GM12878 (cell line): ENCODE measurements at places on chromosomes 5 and 9. TPM values are rescaled to one million over a fixed set of nuclear protein-coding genes. Genes with fewer than 3 reads are reported as not detected.

Gene FOXD4L5
- total RNA-seq: 0.21 and 0.29 TPM in 2 replicates

Gene ANKRD18A
- not detected in 2 replicates for total RNA-seq

Gene SLCO4C1
- 0.72 and 0.87 TPM in 2 replicates for total RNA-seq

Gene C5orf58
- not detected in 2 replicates for total RNA-seq

Gene ANKRD33B
- total RNA-seq: 58.4 and 61.6 TPM in 2 replicates

Gene SLC36A2
- total RNA-seq: not detected in 2 replicates

Gene PAEP
- total RNA-seq: not detected in 2 replicates

Gene PCSK5
- 0.11 and 0.13 TPM in 2 replicates for total RNA-seq

- H3K27me3 ChIP-seq: no peaks in the 10 kb centered on the region
- H3K36me3 ChIP-seq: no peaks in the 10 kb centered on the region
- DNase-seq: no peak
- H3K4me3 ChIP-seq: no peak overlapping the region
Observed at GRCh38 chr5:90294604-90295003, 115.0 kb downstream of the CETN3 start.

DNA sequence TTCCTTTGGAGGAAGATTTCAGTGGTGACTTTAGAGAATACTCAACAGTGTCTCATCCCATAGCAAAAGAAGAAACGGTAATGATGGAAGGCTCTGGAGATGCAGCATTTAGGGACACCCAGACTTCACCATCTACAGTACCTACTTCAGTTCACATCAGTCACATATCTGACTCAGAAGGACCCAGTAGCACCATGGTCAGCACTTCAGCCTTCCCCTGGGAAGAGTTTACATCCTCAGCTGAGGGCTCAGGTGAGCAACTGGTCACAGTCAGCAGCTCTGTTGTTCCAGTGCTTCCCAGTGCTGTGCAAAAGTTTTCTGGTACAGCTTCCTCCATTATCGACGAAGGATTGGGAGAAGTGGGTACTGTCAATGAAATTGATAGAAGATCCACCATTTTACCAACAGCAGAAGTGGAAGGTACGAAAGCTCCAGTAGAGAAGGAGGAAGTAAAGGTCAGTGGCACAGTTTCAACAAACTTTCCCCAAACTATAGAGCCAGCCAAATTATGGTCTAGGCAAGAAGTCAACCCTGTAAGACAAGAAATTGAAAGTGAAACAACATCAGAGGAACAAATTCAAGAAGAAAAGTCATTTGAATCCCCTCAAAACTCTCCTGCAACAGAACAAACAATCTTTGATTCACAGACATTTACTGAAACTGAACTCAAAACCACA is 67.4 kb downstream of the VCAN start:
- no peaks in the 10 kb centered on the region for H3K27me3 ChIP-seq
- H3K4me1 ChIP-seq: no peaks in the 10 kb centered on the region; the same call in 1 of the 2 replicates
- no peak overlapping the region for H3K4me3 ChIP-seq
- DNase-seq: peak; percentile 19
- H3K36me3 ChIP-seq: no peaks in the 10 kb centered on the region

DNA sequence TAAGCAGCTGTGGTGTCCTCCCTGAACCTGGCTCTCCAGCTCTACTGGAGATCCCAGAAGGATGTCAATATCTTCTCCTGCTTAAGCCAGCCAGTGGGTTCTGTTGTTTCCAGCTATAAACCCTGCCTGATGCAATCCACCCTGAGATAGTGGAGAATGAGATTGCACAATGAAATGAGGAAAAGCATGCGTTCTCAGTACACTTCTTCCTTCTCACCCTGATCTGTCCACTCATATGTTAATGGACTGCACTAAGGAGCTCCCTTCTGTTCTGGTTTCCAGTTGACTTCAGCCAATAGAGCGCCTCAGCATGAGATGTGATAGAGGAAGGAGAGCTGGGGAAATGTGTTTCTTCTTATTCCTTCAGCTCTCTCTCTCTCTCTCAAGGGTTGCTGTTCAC is 40.0 kb upstream of the CDH6 start:
- no peak overlapping the region for H3K27ac ChIP-seq
- H3K4me1 ChIP-seq: no peaks in the 10 kb centered on the region
- H3K4me3 ChIP-seq: no peak overlapping the region
- H3K36me3 ChIP-seq: no peaks in the 10 kb centered on the region

DNA sequence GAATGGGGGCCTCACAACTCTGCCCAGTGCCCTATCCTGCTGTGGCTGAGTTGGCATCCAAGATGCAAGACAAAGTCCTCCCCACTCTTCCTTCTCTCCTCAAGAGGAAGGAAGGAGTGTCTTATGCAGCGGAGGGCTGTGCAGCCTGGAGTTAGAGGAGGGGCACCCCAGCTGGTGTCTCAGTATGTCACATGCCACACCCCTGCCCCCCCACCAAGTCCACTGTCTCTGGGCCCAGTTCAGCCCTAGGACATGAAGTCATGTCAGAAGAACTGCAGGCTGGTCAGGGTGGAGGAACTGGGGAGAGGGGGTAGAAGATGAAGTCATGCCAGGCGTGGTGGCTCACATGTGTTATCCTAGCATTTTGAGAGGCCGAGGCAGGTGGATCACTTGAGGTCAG is 28.0 kb upstream of the SLC28A3 start:
- H3K4me1 ChIP-seq: no peaks in the 10 kb centered on the region
- no peak overlapping the region for H3K27ac ChIP-seq
- no peaks in the 10 kb centered on the region for H3K36me3 ChIP-seq
- H3K27me3 ChIP-seq: no peaks in the 10 kb centered on the region
- DNase-seq: no peak
- no peak overlapping the region for H3K4me3 ChIP-seq

DNA sequence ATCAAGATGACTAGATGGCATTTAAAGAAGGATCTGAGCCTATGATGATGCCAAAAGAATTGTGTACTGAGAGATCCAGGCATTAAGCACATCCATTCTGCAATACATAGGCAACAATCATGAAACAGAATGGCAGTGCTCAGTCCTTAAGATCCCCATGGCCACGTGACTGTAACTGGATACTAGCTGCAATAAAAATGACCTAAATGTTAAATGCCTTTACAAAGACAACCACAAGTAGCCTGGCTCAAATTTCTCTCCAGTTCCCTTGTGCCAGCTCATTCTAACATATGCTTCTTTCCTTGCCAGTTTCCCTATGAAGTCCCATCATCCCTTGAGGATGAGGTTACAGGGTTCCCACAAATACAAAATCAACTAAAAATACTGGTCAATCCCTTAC is 148.3 kb upstream of the GHR start:
- no peak overlapping the region for H3K27ac ChIP-seq
- no peak overlapping the region for H3K4me3 ChIP-seq
- H3K4me1 ChIP-seq: no peaks in the 10 kb centered on the region
- no peaks in the 10 kb centered on the region for H3K27me3 ChIP-seq
- DNase-seq: no peak

GRCh38 chr9:98312365-98312764 is 56.9 kb upstream of the TBC1D2 start:
- no peaks in the 10 kb centered on the region for H3K36me3 ChIP-seq
- no peaks in the 10 kb centered on the region for H3K27me3 ChIP-seq
- H3K4me1 ChIP-seq: no peaks in the 10 kb centered on the region
- peak; percentile 11 for DNase-seq
- no peak overlapping the region for H3K27ac ChIP-seq

GRCh38 chr5:38673671-38674071 is 117.2 kb upstream of the LIFR start:
- no peaks in the 10 kb centered on the region for H3K36me3 ChIP-seq
- DNase-seq: no peak
- no peaks in the 10 kb centered on the region for H3K27me3 ChIP-seq
- H3K27ac ChIP-seq: no peak overlapping the region
- no peaks in the 10 kb centered on the region for H3K4me1 ChIP-seq
- no peak overlapping the region for H3K4me3 ChIP-seq

DNA sequence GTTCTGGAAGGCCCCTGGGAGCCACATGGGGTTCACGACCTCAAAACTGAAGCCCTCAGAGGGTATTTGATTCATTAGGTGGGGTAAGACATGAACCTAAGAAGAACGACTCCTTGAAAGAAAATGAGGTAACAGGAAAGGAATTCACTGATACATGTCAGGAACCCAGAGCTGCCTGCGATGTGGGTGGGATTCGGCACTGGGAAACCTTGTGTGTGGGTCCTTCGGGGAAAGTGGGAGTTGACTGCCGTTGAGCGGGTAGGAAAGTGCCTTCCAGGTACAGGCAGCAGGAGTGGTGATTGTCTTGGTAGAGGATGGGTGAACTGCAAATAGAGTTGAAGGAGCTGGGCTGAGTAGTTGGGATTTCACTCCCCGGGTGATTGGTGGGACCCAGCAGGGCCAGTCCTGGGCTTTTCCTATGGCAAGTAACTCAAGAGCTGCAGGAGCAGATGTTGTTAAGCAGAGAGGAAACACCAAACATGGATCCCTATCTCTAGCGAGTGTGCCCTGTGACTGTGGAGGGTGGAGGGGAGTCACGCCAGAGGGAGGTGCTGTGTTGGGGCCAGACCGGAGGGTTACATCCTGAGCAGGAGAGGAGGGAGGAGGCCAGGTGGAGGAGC is 30.8 kb downstream of the ANKRD33B start:
- H3K36me3 ChIP-seq: peaks cover 3% of the 10 kb centered on the region
- no peak overlapping the region for H3K4me3 ChIP-seq
- no peak for DNase-seq

DNA sequence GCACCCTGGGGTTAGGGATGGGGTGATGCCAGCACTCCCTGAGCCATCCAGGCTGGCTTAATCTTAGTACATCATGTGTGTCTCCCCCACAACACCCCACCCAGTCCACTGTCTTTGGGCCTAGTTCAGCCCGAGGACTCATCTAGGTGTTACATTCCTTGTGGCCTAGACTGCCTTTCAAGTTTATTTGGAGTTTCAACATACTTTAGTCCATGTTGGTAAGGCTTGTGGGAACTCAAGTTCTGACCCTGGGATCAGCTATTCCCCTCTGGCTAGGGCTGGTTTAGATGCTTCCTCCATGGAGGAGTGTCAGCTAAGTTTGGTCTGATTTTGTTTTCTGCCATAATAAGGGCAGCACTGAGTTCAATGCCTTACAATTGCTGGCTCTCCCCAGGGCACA is 302.4 kb downstream of the SMARCA2 start:
- no peaks in the 10 kb centered on the region for H3K4me1 ChIP-seq
- no peak overlapping the region for H3K27ac ChIP-seq
- H3K36me3 ChIP-seq: no peaks in the 10 kb centered on the region
- H3K27me3 ChIP-seq: no peaks in the 10 kb centered on the region
